ENCODE measurements at places on chromosomes 12 and 14.

- DNase-seq: peak; percentile 82
These were observed 332.7 kb downstream of the DUSP6 start for GRCh38 chr12:89019439-89020120.

- no peak for DNase-seq
These were observed 501.6 kb downstream of the VRK1 start for GRCh38 chr14:97298736-97299135.

DNA sequence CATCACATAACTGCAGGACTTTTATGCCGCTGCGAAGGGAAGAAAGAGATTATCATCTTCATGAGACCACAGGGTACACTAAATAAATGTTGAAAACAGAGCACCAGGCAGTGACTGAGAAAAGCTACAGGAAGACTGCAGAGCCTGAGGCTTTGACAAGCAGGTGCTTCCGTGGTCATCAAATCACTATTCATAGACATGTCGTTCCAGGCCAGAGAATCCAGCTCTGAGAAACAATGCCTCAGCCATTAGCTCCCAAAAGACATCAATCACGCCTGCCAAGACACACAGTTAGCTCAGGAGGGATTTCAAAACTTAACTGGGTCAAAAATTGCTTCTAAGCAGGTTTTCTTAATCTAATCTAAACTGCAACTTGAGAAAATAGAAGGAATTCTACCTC, 47.2 kb upstream of the GARIN6 start:
- DNase-seq: no peak

- DNase-seq: no peak
These were observed 36.5 kb downstream of the LRRC74A start for GRCh38 chr14:76862546-76863282.

DNA sequence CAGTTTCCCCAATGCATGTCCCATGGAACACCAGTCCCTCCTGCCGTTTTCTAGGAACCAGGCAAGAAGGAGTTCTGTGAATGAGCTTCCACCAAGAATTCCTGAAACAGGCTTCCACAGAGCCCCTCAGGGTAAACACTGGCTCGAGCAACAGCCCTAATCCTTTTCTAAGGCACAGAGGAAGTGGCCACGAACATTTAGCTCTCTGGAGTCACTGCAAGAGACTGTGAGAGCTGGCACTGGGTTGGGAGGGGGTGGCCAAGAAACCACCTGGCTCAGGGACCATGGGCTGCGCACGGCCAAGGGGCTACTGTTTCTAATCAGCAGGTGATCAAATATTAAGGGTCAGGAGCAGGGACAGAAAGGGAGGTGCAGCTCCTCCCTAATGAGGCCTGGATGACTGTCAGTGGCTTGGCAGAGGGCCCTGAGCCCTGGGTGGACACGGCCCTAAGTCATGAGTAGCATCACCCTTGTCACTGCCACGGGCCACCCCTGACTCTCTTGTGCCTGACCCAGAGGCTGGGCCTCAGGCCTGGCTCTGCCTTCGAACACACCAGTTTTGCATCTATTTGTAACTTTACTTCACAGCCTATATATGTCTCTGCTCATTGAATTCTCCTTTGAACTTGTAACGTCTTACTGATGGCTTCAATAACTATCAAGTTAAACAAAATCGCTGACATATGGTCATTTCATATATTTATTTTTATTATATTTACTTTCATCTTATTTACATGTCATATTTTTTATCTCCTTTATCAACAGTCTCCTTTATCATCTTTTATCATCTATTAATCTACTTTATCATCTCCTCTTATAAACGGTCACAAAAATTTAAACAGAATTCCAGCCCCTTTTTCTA, 154.0 kb downstream of the DICER1 start:
- DNase-seq: no peak

DNA sequence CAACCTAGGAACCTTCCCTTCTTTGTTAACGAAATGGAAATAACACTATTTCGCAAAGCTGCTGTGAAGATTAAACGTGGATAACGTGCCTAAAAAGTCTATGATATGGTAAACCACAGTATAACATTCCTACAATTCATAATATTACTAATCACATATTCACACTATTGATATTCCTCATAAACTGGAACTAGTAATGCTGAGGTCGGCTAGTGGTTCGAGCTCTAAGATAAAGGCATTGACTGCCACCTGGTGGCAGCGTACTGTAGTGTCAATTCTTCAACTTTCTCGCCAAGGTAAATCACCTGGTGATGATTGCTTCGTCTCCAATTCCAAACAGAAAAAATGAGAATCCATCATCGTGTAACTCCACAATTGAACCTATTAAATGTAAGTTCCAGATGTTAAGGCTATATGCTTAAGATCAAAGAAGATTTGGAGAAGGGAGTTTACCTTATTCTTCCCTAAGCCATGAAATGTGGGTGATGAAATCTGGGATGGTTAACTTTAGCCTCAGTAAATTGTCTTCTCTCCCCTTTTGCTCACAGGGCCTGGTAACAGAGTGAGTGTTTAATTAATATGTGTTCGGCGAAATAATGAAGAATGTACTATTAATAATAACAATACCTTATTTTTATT, 197.5 kb upstream of the TMEM132C start:
- no peak for DNase-seq

- peak; percentile 10 for DNase-seq
These were observed 96.9 kb upstream of the FGD4 start for GRCh38 chr12:32302218-32303173.

GRCh38 chr14:58177125-58177524, 22.8 kb upstream of the ACTR10 start:
- no peak for DNase-seq

DNA sequence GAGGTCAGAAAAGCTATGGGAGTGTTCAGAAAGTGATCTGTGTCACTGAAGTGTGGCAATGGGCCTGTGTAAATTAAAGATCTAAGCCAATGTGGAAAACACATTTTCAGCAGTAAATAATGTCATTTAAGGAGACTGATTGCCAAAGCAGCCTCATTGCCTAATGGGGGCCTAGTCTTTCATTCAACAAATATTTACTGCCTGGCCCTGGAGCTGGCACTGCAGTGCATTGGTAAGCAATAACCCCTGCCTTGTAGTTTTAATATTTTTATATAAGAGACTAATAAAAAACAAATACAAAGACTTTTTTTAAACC, 326.6 kb downstream of the BTG1 start:
- no peak for DNase-seq

DNA sequence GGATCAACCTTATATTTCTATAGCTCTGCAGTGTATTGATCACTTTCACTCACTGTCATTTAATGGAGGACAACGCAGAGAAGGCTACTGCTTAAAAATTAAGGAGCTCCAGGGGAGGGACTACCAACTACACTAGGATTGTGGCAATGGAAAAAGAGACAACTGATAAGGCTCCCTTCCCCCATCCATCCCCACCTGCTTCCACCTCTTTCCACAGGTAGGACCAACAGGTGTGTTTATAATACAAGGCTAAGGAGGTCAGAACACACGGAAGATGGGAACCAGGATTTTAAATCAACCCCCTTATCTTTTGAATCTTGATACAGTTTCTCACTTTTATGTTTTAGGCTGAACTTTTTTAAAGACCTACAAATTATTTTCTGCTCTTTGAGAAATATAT, 90.8 kb downstream of the STAB2 start:
- DNase-seq: no peak

DNA sequence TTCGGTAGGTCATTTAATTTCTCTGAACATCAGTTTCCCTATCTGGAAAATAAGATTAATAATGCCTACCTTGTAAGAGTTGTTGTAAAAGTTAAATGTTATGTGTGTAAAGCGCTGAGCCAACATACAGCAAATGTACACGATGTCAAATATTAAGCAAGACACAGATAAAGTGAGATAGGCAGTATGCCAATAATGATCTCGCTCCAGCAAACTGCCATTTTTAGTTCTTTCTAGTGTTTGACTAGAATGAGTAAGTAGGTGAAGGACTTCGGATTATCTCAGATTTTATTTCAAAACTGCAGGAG, 840 bp downstream of the DHRS7 start:
- DNase-seq: no peak

DNA sequence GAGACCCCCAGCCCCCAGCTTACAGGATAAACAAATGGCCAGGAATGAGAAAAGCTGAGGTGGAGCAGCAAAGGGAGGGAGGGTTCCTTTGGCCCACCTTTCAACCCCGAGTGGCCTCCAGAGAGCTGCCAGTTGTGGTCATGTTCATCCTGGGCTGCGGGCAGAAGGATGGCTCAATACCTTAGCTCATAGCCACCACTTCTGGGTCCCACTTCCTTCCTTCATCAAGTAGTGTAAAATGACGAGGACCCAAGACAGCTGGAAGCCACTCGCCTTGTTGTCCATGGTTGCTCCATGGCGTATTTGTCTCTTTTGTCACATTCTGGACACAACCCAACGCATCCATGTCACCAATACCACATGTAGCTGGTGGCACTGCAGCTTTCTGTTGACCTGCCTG, 24.2 kb downstream of the CRACR2A start:
- peak; percentile 51 for DNase-seq

DNA sequence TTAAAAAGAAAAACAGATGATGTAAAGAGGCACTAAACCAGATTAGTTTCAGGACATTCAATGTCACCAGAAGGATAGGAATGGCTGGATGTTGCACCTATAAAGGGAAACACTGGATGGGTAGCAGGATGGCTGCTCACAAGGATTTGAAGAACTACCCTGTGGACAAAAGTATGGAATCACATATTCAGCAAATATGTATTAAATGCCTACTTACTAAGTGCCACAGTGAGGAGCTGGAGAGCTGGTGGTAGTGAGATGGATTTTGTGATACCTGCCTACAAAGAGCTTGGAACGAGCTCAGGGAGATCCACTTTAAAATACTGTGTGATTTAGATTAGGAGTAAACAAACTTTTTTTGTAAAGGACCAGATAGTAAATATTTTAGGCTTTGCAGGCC, 316.2 kb downstream of the PAWR start:
- DNase-seq: no peak

All from CD4-positive, alpha-beta T cell treated with Interleukin-4 for 1 hour (primary cell).